Activated CD4-positive, alpha-beta T cell treated with anti-CD3 and anti-CD28 coated beads, Interleukin-2, amount 50 U/mL, for 48 hours (primary cell): ENCODE measurements at places on chromosomes 12 and 14.
A peak's percentile ranks its signal among the peaks of the same experiment; 100 is the strongest.

DNA sequence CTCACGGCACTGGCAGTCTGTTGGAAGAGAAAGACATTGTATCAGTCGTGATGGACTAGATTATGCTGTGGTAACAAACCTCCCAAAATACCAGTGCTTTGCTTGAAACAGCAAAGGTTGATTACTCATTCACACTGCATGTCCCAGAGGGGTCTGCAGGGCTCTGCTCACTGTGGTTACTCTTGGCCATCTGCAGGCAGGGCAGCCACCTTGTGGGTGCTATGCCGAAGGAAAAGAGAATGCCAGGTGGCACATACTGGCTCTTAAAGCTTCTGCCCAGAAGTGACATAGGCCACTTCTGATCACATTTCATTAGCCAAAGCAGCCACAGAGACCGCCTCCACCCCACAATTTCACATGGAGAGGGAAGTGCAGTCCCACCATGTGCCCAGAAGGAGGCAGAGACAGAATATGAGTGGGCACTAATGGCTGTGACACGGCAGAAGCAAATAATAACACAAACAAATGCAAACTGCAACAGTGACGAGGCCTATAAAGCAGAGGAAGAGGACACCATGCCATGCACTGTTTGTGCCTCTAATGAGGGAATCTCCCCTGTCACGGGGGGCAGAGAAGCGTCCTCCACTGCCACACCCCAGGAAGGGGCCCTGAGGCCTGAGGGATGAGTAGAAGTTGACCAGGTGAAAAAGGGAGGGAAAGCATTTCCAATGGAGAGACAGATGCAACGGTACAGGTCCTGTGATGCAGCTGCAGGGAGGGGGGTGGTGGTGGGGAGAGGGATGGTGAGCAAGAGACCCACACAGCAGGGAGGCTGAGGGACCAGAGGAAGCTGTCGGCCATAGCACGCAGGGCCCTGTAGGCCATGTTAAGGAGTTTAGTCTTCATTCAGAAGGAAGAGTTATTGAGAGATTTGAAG lies 51.7 kb upstream of the KICS2 start:
- peak; percentile 5 for DNase-seq

DNA sequence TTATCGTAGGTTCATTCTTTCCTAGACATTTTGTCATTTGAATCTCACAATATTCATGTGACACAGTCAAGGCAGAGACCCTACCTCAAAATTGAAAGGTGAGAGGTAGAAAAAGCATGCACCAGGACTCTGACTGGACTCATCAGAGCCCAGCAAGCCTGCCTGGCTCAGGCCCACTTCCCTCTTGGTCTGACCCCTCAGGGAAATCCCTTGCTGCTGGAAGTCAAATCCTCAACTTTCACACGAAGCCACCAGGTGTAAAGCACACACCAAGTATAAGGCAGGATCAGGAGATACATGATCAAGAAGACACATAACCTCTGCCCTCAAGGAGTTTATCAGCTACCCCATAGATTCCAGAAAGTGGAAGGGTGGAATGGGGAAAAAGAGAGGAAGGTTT lies 18.8 kb downstream of the NIN start:
- DNase-seq: no peak

DNA sequence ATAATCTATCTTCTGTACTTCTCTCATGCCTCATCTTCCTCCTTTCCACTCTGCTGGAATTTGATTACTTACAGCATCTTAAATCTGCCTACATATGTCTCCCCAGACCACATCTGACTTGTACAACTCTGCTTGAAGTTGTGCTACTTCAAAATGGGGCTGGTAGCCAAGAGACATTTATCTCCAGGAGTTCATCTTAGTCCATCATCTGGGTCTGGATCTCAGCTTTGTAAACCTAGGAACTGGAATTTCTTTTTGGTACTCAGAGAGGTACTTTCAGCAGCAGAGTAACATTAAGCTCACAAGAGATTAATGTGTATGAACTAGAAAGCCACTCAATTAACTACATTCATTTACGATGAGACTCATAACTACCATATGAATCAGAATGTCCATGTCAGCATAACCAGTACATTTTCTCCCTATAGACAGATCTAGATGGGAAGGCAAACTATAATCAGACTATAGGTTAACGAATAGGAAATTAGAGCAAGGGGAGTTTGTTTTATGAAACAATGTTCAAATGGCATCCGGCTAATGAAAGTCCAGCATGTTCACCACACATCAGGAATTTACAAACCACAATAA lies 178.8 kb downstream of the CEP128 start:
- no peak for DNase-seq

DNA sequence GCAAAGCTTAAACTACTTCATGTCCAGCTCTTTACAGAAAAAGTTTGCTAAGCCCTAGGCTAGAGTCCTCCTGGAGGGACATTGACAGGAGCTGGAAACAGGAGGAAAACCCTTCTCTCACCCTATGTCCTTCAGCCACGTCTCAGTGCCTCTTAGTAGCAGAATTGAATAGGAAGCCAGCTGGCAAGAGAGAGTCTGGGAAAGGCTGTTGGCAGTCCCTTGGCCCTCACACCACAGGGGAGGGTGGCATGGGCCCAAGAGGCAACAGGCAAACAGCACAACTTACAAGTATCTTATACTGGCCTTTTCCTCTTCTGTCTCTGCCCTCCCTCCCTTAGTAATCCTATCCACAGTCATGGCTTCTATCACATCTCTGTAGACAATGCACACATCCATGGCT lies 27.7 kb upstream of the DHRS2 start:
- DNase-seq: no peak

DNA sequence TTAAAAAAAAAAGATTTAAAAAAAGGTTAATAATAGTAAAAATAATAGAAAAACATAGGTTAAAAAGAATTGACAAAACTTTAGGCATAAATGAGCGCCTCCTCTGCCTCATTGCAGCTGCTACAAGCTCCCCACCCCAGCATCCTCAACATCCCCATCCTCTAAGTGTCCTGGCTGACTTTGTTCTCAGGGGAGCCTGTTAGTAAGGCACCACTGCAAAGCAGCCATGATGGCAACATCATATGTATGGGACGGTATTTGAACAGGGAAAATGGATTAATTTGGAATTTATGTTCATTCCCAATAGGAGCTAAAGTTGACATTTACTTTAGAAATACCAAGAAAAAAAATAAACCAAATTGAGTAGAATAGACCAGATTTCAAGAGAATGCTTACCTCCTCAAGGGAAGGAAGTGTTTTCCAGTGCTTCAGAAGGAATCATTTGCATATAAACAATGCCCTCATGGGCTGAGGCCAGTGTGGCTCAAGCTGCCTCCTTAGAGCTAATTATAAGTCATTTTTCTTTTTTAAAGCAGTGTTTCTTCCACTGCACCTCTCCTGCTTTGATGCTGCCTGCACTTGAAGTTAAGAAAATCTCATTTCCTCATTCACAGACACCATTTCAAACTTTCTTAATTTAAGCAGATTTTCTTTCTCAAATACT lies 59.6 kb downstream of the DACT1 start:
- DNase-seq: no peak

- DNase-seq: no peak
Observed at GRCh38 chr14:89240414-89240813, 176.6 kb downstream of the FOXN3 start.

- no peak for DNase-seq
Observed at GRCh38 chr14:101934601-101935150, 29.7 kb upstream of the DYNC1H1 start.

DNA sequence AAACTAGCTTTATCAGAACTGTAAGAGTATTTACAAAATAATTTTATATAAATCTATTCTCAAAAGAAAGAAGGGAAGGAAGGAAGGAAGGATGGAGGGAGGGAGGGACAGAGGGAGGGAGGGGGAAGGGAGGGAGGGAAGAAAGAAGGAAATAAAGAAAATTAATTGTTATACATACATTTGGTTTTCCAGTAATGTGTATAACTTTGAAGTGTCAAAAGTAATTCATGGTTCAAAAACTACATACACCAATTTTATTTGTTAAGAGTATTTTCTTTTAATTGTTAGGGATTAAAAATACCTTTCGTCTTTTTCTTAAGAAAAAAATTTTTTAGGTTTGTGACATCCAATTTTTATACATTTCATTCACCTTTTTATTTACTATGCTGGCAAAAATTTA lies 17.5 kb upstream of the KCNC2 start:
- DNase-seq: no peak

DNA sequence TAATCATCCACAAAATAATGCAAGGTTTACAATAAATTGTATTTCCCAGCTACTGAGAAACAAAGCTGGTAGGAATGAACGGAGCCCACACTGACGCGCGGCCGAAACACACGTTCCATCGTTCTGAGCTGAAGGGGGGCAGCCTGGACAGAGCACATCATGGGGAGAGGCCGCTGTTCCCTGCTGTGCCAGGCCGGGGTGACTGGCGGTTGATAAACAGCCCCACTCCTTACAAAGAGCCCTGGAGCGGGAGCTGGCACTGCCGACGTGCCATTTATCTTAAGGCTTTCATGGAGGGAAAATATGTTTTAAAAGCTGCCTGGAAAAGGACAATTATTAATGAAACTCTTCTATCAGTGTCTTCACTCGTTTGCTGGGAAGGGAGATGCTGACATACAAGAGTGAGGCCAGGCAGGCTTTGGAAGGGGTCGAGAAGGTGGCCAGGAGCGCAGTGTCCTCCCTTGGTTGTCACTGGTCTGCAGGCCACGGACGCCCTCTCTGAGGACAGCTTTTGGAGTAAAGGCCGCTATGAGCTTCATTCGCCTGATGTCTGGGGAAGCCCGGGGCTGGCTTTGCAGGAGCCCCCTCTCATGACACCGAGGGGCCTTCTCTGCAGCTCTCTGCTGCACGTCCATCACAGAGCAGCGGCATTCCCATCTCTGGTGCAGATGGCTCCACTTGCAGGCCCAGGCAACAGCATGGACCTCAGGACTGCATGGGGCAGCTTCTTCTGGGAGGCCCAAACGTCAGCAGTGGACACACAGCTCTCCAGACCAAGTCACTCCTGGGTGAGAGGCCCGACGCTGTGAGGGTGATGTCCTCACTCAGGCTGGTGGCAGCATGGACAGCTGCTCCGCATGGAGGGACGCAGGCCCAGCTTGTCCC lies 355.3 kb upstream of the SFSWAP start:
- no peak for DNase-seq

DNA sequence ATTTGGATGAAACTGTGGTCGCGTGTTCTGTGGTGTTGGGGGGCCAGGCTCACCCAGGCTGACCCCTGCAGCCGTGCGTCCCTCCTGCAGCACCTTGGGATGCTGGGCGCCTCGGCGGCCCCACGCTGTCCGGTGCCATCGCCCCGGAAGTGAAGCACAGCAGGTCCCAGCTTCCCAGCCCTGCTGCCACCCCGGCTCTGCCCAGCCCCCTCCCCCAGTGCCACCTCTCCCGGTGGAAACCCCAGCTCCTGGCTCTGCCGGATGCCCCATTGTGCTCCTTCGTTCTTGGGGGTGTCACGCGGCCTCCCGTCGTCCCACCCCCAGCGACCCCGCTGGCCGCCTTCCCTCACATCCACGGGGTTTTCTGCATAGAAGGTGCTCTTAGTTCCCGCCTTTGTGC lies 25.2 kb downstream of the LRCOL1 start:
- DNase-seq: no peak

DNA sequence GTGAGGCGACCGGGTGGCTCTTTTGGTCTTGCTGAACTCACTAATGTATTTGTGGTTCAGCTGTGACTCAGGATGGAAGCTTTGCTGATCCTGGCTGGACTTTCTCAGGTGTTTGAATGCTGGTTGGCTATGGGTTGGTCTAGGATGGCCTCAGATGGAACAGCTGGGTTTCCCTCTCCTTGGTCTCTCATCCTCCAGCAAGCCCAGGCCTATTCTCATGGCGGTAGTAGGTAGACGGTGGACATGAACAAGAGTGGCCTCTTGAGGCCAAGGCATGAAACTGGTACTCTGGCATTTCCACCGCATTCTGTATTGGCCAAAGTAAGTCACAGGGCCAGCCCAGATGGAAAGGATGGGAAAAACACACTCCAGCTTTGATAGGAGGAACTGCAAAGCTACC lies 11.8 kb upstream of the POLR3B start:
- no peak for DNase-seq

GRCh38 chr14:92641306-92641705 lies 107.1 kb downstream of the LGMN start:
- no peak for DNase-seq

- no peak for DNase-seq
Observed at GRCh38 chr14:74577247-74577947, 34.6 kb downstream of the LTBP2 start.

- peak; percentile 35 for DNase-seq
Observed at GRCh38 chr12:95548056-95548538, 3.2 kb downstream of the USP44 start.

GRCh38 chr14:34660796-34661195 lies 30.8 kb upstream of the SNX6 start:
- DNase-seq: no peak

- DNase-seq: no peak
Observed at GRCh38 chr12:116425256-116426193, 133.7 kb upstream of the MAP1LC3B2 start.

- DNase-seq: peak; percentile 68
Observed at GRCh38 chr12:2853626-2854025, 3.2 kb downstream of the TEX52 start.

- DNase-seq: no peak
Observed at GRCh38 chr12:66132408-66132807, 1.9 kb upstream of the LLPH start.

GRCh38 chr12:123498126-123498825 lies 35.2 kb downstream of the RILPL1 start:
- no peak for DNase-seq

GRCh38 chr12:47095446-47096236 lies 15.9 kb upstream of the AMIGO2 start:
- DNase-seq: no peak

DNA sequence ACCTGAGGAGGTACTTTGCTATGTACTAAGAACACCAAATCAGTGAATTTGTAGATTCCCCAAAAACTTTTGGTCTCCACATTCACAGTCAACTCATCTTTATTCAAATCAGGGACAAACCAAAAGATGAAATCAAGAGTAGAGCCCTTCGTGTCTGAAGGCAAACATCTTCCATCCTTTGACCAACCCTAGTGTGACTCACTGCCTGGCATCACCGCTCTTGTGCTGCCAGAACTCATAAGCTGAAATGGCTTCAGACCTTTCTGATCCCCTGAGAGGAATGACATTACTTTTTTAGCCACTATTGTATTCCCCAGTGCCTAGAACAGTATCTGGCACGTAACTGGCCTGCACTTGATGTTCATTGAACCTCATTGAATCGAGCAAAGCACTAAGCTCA lies 50.1 kb downstream of the GOLGA5 start:
- peak; percentile 38 for DNase-seq

DNA sequence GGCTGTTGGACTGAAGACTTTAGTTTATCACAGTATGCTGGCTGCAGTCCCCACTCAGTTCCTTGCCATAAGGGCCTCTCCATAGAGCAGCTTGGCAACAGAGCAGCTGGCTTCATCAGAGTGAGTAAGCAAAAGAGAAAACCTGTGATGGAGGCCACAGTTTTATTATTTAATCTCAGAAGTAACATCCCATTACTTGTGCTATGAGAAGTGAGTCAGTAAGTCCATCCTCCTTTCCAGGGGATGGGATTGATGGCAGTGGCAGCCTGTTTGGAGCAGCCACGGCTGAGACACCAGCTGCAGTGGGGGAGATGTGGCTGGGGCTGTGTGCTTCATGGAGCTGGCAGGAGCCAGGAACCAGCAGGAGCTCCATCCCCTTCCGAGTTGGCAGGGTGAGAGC lies 138.5 kb upstream of the SRRM4 start:
- DNase-seq: no peak
